ENCODE measurements at places on chromosomes 2 and 18.

DNA sequence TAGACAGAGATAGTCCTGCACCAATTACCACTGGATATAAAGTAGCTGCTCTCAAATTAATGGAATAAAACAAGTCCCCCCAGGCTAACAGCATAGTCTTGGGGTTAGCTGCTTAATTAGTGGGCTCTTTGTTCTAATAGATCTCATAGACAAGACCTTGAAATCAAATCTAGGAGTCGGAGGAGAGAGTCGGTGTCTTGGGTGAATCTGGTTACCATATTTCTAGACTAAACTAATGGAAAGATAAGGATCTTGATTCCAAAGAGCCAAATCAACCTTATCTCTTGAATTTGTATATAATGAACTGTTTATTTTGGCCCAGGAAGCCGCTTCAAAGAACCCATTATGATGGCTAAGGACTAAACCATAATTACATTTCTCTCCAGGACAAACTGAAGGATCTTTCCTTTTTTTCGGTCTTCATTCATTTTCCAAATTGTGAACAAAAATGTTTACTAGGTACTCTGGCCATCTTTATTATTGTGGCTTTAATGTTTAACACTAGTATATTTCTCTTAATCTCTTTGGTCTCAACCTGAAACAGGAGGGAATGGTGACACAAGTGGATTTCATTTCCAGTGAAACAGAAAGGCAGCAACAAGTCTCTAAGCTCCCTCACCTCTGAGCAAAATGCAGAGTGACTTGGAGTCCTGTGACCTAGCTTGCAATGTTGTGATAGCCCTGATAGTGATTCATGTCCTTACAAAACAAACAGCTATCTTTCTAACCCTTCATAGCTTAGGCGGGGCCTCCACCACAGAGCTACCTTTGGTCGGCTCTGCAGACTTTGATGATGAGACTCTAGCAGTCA lies 137.9 kb upstream of the PARD3B start:
- no peak for DNase-seq

DNA sequence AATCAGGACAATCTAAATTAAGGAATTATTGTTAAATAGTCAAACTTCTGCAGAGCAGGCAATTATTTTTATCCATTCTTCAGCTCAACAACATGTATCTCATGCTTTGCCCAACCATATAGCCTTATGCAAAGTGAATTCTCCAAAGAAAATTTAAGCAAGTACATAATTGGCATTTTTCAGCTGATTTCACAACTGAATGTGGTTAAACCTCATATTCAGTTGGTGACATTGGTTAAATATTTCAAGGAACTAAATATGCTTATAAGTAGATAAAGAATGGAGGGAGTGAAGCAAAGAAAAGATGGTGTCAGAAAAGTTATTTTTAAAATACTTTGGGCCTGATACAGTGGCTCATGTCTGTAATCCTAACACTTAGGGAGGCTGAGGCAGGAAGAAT lies 816.2 kb downstream of the NRXN1 start:
- DNase-seq: no peak

DNA sequence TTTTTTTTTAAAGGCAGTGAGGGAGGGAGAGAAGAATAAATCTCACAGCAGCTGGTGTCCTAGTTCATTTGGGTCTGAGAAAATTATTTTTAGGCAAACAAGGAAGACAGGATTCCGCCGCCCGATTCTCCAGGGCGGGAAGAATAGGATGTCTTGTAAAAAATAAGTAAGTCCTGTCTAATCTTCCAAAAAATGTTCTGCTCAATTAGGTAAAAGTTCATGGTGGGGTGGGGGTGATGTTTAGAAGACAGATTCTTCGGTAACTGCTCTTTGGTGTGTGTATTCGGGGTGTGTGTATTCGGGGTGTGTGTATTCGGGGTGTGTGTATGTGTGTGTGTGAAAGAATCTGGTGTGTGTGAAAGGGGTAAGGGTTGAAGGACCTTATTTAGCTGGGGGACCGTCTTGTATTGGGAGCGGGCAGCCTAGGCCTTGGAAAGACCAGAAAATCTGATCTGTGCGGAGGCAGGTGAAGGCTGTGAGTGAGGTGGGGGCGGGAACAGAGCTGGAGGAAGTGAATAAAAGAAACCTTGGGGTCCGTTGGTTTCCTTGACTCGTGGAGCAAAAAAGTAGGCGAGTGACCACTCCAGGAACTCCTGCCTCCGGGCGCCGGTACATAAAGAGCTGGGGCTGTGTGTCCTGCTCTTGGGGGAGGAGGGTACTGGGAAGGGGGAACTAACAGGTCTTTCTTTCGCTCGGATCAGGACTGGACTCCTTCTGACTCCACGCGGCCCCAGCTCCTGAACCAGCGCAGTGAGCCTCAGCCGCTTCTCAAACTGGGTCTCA lies 4.4 kb upstream of the PAX3 start:
- DNase-seq: no peak

GRCh38 chr2:183243758-183244157 lies 119.5 kb downstream of the NUP35 start:
- DNase-seq: no peak
